ENCODE measurements at places on chromosomes 6 and 20. TPM values are rescaled to one million over a fixed set of nuclear protein-coding genes. Genes with fewer than 3 reads are reported as not detected.

Gene MEP1A
- total RNA-seq, result not detected

Gene ME1
- 24.8 TPM for total RNA-seq

Gene HLA-DOB
- total RNA-seq, result not detected

Gene PSORS1C2
- total RNA-seq, result not detected

Gene FILIP1
- total RNA-seq, result 149 TPM

Gene NHSL1
- 56.6 TPM for total RNA-seq

Gene PCSK2
- total RNA-seq, result 1.3 TPM

Gene MCM8
- 6.4 TPM for total RNA-seq

DNA sequence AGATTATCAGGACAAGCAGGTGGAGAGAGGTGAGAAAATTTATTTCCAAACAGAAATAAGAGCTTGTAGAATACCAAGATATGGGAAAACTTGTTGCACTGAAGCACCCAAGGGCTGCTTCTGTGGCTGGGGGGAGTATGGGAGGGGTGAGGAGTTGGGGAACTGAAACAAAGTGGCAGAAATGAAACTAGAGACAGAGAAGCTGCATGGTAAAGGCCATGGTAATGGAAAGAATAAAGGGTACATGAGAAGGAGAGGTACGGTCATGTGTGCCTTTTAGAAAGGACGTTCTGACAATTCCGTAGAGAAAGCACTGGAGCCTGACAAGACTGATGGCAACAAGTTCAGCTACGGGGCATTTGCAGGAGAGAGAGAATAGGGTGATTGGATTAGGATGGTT is 51.6 kb upstream of the RIN2 start:
- DNase-seq, result no peak

DNA sequence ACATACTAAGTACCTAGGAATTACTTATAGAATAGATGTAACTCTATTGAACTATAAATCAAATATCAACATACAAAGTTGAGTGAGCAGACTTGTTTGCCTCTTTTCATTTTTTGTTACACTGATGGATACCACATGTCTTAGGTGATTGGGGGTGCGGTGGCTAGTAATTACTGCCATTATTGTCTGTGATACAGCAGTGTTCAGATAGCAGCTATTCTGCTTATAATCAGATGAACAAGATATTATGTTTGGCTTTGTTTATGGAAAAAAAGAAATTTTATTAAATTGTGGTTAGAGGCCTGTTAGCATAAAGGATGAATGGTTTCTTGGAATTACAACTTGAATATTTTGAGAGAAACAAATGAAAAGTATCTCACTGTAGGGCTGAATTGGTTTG is 55.9 kb downstream of the KCNQ5 start:
- DNase-seq, result no peak

- DNase-seq, result no peak
Measured at GRCh38 chr6:166286839-166287271, 21.3 kb downstream of the PRR18 start.

GRCh38 chr6:30537931-30538330 is 18.4 kb downstream of the GNL1 start:
- DNase-seq, result no peak

- no peak for DNase-seq
Measured at GRCh38 chr6:87197547-87197946, 42.2 kb downstream of the ZNF292 start.

- no peak for DNase-seq
Measured at GRCh38 chr6:167580619-167580911, 246.1 kb upstream of the AFDN start.

DNA sequence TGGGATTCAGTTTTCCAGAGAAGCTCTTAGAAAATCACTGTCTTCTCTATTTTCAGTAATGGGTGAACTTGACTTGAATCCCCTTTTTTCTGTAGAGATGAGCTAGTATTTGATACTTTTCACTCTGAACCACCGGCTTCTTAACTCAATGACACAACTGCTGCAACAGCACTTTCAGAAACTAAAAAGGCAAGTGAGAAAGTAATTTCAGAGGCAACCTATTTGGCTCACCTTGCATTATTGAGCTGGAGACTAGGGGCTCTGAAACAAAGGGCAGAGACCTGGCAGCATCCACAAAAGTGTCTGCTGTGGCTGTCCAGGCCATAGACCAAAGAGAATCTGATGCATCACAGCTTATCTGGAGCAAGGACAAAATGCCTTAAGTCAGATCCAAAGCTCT is 289.8 kb upstream of the IRAK1BP1 start:
- DNase-seq, result no peak

DNA sequence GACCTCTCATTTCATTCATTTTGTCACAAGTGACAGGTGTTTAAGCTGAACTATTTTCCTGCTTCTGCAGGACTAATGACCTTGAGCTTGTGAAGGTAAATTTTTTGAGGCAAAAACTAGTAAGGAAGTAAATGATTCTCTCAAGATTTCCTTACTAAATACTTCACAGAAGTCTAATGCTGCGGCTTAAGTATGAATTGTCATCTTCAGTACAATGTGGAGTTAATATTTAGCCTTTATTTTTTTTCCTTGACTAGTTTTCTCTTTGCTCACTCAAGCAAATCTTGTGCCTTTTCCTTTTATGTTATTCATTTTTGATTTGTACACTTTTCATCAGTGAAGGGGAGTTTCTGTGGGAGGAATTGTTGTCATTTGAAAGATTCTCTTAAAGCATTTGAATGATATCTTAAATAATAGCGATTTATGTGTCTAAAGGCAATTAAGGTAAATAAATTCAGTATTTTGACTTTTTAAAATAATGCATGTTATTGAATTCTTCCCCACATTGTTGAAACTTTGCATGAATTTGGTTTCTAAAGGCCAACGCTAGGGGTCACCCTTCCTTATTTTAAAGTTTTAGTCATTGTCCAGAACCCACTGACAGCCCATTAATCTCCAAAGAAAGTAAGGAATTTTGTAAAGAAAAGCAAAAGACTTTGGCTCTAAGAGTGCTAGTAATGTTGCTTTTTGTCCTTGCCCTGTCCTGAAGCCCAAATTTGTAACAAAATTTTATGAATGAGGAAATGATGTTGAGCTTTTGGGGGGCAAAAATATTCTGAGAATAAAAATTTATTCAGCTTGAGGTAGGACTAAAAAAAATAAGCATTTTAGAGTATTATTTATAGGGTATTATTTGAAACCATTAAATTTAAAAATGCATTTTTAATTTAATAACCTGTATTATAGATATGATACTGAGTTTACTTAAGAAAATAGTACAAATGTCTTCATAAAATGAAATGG is 157.4 kb upstream of the LAMA2 start:
- DNase-seq, result no peak

- DNase-seq, result no peak
Measured at GRCh38 chr20:57250607-57251343, 15.7 kb downstream of the BMP7 start.

GRCh38 chr6:108589244-108589791 is 28.6 kb downstream of the FOXO3 start:
- peak; percentile 90 for DNase-seq

GRCh38 chr6:47091886-47092668 is 49.9 kb upstream of the ADGRF1 start:
- DNase-seq, result no peak

GRCh38 chr6:4318321-4318720 is 182.9 kb upstream of the ECI2 start:
- DNase-seq, result no peak

GRCh38 chr6:145266432-145267075 is 468.8 kb downstream of the EPM2A start:
- DNase-seq, result no peak

DNA sequence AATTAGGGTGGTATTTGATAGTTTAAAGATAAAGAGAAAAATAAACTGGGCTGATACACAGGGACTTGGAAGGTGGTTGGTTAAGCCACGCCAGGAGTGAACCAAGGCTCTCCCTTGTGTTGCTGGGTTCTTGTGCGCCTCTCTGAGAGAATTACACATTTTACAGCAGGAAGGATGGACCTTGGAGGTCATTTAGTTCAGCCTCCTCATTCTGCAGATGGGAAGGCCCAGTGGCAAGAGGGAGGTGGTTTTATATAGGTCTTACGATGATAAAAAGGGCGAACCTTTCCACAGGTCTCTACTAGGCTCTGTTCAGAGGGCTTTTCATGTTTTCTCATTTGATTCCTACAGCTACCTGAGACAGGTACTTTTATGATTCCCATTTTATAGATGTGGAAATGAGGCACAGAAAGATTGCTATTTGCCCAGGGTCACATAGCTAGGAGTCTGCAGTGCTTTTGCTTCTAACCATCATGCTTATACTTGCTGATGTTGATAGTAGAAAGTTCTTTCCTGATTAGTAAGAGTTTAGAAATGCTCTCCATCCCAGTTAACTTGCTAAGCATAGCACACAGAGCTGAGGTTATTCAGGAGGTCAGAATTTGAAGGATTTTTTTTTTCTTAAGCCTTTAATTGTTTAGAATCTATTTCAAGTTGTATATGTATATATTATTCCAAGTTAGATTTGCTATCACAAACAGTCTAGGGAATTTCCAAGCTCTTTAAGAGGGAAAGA is 12.8 kb downstream of the HIVEP1 start:
- peak; percentile 39 for DNase-seq

GRCh38 chr20:46220455-46221207 is 87.7 kb downstream of the CDH22 start:
- no peak for DNase-seq

- DNase-seq, result no peak
Measured at GRCh38 chr6:119649531-119649930, 300.0 kb upstream of the MAN1A1 start.

GRCh38 chr6:133435065-133435728 is 194.0 kb downstream of the EYA4 start:
- no peak for DNase-seq

GRCh38 chr20:32473231-32474008 is 111.7 kb downstream of the NOL4L start:
- DNase-seq, result peak; percentile 15

DNA sequence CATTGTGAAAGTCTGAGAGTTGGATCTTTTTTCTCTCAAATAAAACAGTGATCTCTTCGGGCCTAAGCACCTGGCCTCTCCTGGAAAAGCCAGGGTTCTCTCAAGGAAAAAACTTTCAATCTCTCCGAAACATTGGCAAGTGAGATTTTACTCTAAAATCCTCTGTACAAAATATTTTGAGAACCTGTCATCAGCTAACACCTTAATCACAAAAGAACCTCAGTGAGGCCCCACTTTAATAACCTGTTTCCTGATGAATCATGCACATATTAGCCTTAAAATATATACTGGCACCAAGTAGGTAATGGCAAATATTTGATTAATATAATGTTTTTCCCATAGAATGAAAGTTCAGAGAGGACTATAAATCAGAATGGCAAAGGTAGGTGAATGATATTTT is 177.9 kb downstream of the FRK start:
- no peak for DNase-seq

GRCh38 chr6:27129095-27129815 is 118.2 kb upstream of the PRSS16 start:
- no peak for DNase-seq

DNA sequence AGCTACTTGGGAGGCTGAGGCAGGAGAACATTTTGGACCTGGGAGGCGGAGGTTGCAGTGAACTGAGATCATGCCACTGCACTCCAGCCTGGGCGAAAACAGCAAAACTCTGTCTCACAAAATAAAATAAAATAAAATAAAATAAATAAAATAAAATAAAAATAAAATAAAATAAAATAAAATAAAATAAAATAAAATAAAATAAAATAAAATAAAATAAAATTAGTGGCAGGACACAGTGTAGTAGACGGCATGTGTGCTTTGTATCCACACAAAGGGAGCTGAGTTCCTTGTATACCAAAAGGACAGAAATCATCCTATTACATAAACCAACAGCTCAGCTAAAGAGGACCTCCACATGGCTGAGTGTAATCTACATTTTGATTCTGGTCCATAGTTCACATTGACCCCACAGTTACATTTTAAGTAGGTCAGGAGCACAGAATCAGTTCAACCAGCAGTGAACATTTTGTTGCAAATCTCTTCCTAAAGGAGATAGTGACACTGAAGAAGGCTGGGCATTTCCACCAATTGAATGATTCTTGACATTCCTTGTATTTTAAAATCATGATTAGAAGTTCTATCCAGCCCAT is 91.7 kb upstream of the MAP7 start:
- no peak for DNase-seq

Measured in Right ventricle myocardium inferior (tissue), 1 donor.